ENCODE measurements at places on chromosomes 3 and 15. TPM values are rescaled to one million over a fixed set of nuclear protein-coding genes. Genes with fewer than 3 reads are reported as not detected.

ESYT3 gene
- 0.09 TPM for total RNA-seq

GOLGA8G gene
- not detected for total RNA-seq

PLSCR4 gene
- total RNA-seq: not detected

GTF2E1 gene
- 25.2 TPM for total RNA-seq

CPNE9 gene
- not detected for total RNA-seq

CYP11A1 gene
- total RNA-seq: 0.31 TPM

- DNase-seq: peak; percentile 54
These were observed 9.4 kb upstream of the MGLL start for GRCh38 chr3:127831723-127832172.

DNA sequence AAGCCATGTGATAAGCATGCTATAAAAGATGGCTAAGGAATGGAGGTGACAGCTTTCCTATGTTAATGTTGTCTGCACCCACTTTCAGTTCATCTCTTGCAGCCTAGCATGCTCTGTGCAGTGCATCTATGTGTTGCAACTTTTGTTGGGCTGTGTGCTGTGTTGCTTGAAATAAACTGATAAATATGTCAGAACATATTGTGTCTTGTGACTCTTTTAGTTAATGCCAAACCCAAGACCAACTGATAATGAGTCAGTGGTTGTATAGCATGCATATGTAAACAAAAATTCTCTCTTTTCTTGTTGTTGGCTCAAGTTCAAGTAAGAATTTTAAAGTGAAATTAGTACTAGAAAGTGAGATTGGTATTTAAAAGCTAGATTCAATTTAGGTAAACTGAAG, 37.0 kb upstream of the SCN10A start:
- no peak for DNase-seq

DNA sequence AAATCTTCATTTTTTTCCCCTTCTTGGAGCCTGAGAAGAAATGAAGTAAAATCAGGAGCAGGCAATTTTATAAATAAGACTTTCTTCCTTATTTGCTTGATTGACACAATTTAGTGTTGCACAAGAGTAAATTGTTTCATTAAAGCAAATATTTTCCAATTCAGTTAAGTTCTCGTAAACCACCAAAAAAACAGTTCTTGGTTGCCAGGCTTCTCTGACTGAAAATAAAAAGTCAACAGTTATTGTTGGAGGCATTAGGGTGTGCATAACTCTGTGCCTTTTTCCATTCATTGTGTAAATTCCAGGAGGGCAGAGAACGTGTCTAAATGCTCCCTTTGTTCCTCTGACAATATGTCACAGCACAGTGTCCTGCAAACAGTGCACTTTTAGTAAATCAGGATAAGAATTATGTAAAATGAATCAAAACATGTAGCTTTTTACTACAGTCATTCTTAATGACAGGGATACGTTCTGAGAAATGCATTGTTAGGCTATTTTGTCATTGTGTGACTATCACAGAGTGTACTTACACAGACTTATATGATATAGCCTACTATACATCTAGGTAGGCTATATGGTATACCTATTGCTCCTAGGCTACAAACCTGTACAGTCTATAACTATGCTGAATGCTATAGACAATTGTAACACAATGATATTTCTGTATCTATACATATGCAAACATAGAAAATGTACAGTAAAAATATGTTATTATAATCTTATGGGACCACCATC, at the start of gene CP:
CP (minus strand) TSS at position 47 of the 735 bp plus-strand sequence; CDS start at position 10, 37 bp downstream.
- no peak for DNase-seq

DNA sequence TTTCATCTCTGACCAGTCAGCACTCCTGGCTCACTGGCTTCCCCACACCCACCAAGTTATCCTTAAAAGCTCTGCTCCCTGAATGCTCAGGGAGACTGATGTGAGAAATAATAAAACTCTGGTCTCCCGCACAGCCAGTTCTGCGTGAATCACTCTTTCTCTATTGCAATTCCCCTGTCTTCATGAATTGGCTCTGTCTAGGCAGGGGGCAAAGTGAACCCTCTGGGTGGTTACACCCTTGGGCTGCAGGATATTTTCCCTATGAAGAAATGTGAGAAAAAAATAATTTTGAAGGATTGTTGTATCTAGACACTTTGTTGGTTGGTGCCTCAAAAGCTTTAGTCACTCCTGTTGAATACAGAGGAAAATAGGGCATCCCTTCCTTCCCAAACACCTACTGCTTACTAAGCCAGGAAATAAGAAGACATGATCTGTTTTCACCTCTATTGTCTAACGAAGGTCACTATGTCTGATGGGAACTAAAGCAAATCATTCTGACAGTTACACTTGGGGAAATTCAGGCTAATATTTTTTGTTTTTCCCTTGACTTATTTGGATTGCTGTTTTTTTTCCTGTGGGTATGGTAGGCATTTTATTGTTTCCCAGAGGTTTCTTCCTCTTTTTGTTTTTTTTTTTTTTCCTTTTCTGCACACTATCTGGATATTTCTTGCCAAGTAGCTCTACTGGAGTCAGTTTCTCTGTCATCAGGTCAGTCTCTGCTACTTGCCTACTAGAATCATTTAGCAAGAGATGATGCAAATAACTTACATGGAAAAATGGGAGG, 15.3 kb upstream of the TNFSF10 start:
- no peak for DNase-seq

DNA sequence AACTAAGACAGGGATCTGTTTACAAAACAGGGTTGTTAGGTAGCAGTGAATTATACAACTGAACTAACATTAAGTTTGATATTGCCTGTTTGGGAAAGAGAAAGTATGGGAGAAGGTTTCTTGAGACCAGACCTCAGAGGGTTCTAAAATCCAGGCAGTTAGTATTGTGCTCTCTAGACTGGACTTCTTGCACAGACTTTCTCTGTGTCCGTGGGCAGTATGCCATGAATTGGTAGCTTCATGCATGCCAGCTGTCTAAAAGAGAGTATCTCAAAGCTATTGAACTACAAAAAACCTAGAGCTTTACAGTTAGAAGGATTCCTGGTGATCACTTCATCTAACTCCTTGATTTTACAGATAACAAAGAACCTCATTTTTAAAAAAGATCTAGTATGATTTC, 12.5 kb downstream of the SAMD7 start:
- DNase-seq: no peak

DNA sequence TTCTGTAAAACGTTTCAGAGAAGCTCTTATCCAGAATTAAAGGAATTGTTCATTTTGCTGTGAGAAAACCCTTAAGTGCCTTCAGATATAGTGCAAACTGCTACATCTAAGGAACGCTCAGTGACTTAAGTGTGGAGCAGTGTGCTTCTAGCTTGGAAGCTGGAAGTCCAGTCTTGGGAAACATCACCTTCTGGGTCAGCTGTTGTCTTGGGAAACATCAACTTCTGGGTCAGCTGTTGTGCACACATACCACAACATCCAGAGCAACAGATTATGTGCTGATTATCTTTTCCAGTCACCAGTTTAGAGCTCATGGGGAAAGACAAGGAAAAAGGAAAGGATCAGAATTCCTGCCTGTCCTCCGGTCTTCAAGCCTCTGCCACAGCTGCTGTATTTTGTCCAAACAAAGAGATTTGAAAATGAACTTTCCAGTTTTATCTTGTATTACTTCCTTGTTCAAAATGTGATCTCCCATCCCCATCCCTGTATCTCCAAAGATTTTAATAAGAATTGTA, 713.6 kb downstream of the NSUN3 start:
- no peak for DNase-seq

GRCh38 chr15:70584838-70585706, 178.3 kb downstream of the UACA start:
- peak; percentile 56 for DNase-seq

DNA sequence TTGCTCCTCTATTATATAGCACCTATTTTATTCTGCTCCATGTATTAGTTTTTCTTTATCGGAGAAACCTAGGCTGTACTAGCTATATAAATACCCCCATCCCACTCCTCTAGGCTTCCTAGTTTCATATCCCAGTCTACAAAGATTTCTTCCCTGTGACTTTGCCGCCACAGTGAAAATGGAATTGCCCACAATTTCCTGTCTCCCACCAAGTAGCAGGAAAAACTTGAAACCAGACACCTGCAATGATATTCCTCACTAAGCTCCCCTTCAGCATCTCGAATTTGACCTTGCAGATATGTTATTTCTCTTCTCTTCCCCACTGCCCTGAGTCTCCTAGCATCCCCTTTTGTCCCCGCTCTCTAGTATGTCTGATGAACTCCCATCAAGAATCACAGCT, 685.8 kb upstream of the CCDC54 start:
- no peak for DNase-seq

DNA sequence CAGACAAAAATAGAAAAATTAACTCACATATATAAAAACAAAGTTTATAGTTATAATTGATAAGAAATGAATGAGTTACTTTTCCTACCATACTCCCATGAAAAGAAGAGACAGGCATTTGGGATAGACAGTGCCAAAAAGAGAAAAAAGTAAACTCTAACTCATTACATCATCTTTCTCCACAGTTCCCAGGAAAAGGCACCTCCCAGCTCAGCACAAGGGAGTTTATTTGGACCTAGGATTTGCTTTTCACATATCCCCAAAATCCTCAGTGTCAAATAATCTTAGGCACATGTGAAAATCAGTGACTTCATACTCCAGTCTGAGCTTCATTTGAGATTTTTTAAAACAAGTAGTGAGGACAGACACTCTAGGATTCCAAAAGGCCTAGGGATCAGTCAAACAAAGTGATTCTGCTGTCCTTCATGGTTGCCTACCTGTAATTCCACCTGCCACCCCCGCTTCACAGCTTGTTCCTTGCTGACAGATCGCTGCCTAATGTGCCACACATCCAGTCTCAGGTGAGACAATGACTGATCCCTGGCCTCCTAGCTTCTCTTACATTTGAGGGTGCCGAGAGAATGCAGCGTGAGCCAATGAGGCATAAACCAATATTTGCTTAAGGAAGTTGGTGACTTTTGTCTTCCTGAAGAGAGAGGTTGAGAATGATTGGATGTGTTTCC, 573.7 kb downstream of the TBL1XR1 start:
- DNase-seq: no peak

- no peak for DNase-seq
These were observed 97.8 kb upstream of the TBL1XR1 start for GRCh38 chr3:177295116-177295515.

GRCh38 chr3:13200946-13201345, 127.7 kb upstream of the IQSEC1 start:
- peak; percentile 34 for DNase-seq

GRCh38 chr15:48596415-48596814, 49.1 kb downstream of the FBN1 start:
- DNase-seq: no peak

- no peak for DNase-seq
These were observed 6.0 kb downstream of the HCLS1 start for GRCh38 chr3:121654493-121655385.

GRCh38 chr15:44035781-44036699, 159.0 kb downstream of the FRMD5 start:
- no peak for DNase-seq

DNA sequence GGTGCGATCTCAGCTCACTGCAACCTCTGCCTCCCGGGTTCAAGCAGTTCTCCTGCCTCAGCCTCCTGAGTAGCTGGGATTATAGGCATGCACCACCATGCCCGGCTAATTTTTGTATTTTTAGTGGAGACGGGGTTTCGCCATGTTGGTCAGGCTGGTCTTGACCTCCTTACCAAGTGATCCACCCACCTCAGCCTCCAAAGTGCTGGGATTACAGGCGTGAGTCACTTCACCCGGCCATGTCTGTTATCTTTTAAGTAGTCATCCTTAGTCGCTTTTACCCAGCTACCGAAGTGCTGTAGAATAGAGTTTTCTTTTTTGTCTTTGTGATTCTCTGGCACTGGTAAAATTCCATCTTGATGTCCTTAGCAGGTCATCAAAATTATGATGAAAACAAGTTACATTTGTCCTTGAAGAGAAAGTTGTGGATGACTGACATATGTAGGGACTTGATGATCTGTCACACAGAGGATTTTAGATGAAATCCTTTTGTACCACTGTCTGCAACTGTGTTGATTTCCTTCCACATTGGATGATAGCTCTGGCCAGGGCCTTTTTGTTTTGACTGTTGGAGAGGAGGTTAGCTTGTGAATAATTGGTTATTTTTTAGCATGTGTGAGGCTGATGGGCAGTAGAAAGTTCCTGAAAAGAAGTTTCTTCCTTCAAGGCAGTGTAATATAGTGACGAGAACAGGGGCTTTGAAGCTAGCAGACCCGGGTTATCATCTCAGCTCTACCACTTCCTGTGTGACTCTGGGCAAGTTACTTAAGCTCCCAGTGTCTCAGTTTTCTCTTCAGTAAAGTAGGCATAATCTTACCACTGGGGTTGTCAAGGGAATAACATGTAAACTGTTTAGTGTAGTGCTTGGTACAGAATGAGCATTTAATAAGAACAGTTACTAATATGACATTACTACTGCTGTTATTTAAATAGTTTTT, 18.8 kb downstream of the ATG7 start:
- DNase-seq: peak; percentile 49

GRCh38 chr3:89223188-89223587, 115.8 kb downstream of the EPHA3 start:
- DNase-seq: no peak

GRCh38 chr3:12175137-12175593, 16.5 kb upstream of the TIMP4 start:
- no peak for DNase-seq

DNA sequence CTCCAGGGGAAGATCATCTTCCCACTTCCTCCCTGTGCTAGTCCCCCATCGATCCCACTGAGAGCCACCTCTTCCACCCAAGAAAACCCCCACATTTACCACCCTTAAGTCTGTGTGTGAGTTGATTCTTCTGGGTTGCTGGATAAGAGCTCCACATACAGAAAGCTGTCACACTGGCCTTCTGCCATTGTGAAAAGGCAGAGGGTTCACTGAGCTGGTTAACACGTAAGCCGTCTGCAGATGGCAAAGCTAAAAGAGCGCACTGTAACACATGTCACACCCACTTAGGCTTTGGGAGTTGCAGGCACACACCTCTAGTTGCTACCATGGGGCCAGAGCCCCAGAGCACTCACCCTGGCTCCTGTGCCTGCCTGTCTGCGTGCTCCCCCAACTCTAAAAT, 309.8 kb upstream of the LRRC3B start:
- DNase-seq: no peak

DNA sequence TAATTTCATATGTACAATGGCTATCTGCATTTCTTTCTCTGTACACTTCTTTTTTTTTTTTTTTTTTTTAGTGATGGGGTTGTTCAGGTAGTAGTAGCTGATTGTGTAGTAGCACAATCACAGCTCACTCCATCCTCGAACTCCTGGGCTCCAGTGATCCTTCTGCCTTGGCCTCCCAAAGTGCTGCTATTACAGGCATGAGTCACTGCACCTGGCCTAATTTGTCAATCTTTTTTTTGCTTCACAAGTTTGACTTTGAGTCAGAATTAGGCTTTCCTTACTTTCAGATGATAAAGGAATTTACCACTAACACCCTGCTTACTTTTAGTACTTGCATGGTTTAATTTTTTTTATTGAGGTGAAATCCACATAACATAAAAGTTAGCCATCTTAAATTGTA, 28.0 kb downstream of the MAP1A start:
- DNase-seq: no peak

All from activated CD8-positive, alpha-beta T cell treated with anti-CD3 and anti-CD28 coated beads for 36 hours (primary cell).